ENCODE measurements at places on chromosomes 6 and 20.

GRCh38 chr20:48763216-48763914, 64.4 kb downstream of the PREX1 start:
- DNase-seq: no peak

DNA sequence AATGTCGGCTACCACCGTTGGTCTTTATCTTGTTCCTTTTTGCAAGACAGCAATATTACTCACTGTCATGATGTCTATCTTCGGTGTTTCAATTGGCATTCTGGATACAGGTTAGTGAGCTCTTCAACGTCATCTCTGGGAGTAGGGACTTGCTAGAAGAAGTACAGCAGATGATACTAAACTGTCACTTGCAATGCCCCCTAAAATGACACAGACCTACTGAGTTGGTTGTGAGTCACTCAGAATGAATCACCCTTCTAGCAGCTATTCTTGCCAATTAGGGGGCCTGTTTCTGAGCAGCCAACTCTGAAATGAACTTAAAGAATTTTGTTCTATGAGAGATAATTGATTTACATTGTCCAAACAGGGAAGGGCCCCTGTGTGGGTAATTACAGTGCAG, 176.5 kb downstream of the SLC16A10 start:
- DNase-seq: no peak

DNA sequence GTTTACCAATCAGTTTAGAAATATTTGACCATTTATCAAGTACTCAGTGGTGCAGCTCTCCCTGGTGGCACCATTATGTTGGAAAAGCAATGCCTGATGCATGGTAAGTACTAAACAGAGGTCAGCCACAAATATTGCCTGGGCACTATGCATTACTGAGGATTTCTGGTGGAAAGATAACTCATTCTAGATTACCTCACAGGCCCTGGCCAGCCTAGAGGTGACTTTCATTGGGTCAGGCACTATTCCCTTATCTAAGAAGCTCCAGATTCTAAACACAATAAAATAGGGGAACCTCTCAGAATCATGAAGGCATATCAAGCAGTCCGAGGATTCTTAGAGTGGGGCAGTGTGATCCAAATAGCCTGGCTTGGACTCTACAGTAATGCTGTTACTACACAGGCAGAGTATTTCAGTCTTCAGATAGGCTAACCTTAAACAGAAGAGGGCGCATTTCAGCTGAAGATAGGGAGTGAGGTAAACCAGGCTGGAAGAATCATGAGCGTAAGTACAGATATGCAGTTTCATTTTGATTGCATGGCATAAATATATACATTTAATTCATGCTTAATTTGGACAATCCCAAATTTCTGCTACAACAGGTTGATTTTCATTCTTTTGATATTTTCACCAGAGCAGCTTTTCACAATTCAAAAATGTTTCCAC, 12.1 kb downstream of the LGSN start:
- no peak for DNase-seq

DNA sequence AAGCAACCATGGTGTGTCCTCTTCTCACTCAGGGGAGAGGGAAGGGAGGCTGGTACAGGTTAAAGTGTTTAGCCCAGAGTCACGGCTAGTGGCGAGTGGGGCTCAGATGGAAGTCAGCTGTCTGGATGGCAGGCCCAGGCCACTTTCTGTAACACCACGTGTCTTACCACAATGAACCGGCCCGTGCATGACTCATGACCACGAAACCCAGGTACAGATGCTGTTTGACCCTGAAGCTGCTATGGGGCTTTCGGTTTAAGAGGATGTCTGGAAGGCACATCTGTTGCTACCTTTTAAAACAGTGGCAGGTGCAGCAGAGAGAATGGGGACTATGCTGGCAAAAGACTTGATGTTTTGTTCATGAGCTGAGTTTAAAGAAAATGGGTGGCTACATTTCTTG, 36.5 kb upstream of the MPC1 start:
- peak; percentile 45 for DNase-seq

DNA sequence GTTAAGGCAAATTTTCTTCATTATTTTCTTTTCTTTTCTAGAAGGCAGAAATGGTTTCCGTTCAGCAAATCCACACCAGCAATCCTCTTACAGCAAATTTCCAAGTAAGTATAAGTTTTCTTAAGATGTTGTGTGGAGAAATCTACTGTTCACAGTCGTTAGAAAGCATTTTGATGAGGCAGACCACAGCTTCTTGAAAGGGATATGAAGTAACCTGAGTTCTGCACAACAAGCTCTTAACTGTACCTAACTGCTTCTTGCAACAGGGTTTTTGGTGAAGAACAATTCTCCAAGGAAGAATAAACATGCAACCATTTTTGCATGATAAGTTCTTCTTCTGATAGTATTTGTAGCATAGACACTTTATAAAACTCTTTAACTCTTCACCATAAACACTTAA, 45.3 kb upstream of the STXBP5 start:
- DNase-seq: no peak

DNA sequence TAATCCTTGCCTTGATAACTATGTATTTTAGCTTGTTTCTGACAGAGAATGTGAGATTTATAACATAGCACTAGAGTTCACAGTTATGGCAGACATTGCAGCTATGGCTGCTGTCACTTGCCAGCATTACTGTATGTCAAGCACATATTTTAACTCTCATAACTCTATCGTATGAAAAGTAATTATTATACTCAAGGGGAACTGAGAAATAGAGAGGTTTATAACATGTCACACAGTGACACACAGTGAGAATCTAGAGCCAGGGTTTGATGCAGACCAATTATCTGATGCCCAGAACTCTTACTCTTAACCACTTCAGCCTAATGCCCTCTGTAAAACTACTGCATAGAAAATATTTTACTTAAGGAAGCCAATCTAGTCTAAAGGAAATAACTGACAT, 1012.4 kb downstream of the GRIK2 start:
- no peak for DNase-seq
